Hematopoietic multipotent progenitor cell treated with erythropoietin and hydrocortisone succinate and interleukin-3 and kit ligand, for 8 days (in vitro differentiated cells): ENCODE measurements at places on chromosomes 13 and 19.

DNA sequence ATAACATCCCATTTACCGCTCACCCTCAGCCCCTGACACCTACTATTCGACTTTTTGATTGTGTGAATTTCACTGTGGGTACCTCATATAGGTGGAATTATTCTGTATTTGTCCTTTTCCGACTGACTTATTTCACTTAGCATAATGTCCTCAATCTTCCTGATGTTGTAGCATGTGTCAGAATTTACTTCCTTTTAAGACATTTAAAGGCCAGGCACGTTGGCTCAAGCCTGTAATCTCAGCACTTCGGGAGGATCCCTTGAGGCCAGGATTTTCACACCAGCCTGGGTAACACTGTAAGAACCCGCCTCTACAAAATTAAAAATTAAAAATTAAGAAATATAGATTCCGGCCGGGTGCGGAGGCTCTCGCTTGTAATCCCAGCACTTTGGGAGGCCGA, 13.0 kb downstream of the ZNF490 start:
- no peak for DNase-seq

GRCh38 chr19:47241919-47242577, 11.0 kb upstream of the BBC3 start:
- peak; percentile 22 for DNase-seq

DNA sequence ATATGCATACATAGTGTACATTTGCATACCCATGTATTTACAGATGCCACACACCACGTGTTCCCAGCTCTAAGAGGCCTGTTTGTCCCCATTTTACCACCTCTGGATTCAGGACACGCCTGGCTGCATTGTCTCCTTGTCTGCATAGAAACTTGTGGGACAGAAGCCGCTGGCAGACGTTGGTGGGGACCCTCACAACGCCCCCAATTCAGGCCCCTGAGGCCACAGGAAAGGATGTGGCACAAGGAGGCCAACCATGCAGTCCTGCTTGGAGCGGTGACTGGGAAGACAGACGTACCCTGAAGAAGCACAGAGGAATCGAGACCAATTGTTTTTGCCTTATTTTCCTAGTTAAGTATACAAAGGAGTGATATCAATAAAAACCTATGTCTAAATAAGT, 96.1 kb downstream of the ANKRD10 start:
- no peak for DNase-seq

DNA sequence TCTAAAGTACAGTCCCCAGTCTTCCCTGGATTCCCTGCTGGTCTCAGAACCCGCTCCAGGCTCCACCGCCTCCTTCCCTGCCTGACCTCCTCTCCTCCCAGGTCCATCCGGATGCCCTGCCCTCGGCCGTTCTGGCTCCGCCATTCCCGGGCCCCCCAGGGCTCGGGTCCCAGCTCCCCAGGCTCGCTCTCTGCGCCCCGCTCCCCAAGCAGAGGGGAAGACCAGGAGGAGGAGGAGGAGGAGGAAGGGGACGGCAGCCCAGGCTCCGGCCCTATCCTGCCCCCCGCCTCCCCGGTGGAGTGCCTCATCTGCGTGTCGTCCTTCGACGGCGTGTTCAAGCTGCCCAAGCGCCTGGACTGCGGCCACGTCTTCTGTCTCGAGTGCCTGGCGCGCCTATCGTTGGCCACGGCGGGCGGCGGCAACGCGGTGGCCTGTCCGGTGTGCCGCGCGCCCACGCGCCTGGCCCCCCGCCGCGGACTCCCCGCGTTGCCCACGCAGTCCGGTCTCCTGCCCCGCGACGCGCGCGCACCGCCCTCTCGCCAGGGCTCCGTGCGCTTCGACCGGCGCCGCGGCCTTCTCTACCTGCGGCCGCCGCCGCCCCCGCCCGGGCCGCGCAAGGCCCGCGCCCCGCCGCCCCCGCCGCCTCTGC, 647 bp downstream of the RNF225 start:
- DNase-seq = peak; percentile 30

GRCh38 chr13:49495783-49496762, at the start of gene PHF11:
Gene PHF11, plus strand, starts transcription at chr13:49495953. Its CDS starts 49 bp downstream, at chr13:49496002.
- peak; percentile 82 for DNase-seq

DNA sequence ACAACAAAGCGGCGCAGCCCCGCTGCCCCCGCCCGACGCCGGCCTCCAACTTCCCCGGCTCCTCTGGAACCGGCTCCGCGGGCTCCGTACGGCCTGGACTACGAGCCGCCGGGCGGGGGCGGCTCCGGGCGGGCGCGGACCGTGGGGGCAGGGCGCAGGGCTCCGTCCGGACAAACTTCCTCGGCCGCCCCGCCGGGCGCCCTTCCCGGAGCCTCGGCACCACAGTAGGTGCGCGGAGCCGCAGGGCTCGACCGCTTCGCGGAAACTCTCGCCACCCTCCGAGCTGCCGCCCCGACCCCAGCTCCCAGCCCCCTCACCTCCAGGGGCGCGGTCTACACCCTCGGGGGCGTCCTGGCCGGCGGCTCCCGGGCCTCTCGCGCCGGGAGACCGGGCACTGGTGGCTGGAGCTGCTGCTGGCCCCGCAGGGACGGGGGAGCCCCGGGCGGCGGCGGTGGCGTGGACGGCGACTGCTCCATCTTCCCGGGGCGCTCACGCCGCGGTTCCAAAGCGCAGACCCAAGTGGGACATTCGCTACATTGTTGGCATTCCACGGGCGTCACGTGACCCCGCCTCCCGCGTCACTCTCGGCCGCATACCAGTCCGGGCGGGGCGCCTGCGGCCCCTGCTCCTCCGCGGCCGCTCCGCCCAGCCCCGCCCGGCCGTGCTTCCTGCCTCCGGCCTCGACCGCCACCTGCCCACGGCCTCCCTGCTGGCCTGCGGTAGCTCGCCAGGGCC, at the start of gene LATS2:
LATS2 (minus strand) TSS at position 558 of the 735 bp plus-strand sequence. CDS start 15,560 bp downstream, outside the sequence.
- DNase-seq = peak; percentile 89

- peak; percentile 71 for DNase-seq
Measured at GRCh38 chr13:60329221-60329923, 67.6 kb upstream of the TDRD3 start.

DNA sequence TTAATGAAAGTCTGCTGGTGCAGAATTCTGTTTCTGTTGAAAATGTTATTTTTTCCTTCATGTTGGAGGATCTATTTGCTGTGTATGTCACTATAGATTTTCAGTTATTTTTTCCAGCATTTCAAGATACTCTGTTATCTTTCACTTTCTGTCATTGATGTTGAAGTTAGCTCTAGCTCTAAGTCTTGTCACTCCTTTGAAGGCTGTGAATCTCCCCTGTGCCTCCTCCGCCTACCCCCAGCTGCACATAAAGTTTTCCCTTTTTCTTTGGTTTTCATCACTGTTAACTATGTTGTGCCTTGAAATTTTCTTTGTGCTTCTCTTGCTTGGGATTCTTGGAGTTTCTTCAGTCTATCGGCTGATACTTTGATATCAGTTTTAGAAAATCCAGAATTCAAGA, 20.8 kb downstream of the URI1 start:
- no peak for DNase-seq

GRCh38 chr13:51154029-51154555, 43.0 kb upstream of the C13orf42 start:
- peak; percentile 18 for DNase-seq

- DNase-seq = no peak
Measured at GRCh38 chr13:107238262-107238981, 670.5 kb upstream of the ARGLU1 start.

GRCh38 chr13:20431080-20431479, 94.6 kb downstream of the CRYL1 start:
- no peak for DNase-seq

- DNase-seq = no peak
Measured at GRCh38 chr19:33501693-33502356, 19.8 kb downstream of the PEPD start.

- no peak for DNase-seq
Measured at GRCh38 chr19:49167857-49168409, 10.3 kb downstream of the TRPM4 start.

GRCh38 chr13:81089371-81090157, 748.6 kb upstream of the SPRY2 start:
- DNase-seq = no peak

GRCh38 chr19:19459707-19460251, 54.3 kb downstream of the GATAD2A start:
- DNase-seq = peak; percentile 55

GRCh38 chr13:27168086-27168485, 3.5 kb downstream of the USP12 start:
- DNase-seq = peak; percentile 80

DNA sequence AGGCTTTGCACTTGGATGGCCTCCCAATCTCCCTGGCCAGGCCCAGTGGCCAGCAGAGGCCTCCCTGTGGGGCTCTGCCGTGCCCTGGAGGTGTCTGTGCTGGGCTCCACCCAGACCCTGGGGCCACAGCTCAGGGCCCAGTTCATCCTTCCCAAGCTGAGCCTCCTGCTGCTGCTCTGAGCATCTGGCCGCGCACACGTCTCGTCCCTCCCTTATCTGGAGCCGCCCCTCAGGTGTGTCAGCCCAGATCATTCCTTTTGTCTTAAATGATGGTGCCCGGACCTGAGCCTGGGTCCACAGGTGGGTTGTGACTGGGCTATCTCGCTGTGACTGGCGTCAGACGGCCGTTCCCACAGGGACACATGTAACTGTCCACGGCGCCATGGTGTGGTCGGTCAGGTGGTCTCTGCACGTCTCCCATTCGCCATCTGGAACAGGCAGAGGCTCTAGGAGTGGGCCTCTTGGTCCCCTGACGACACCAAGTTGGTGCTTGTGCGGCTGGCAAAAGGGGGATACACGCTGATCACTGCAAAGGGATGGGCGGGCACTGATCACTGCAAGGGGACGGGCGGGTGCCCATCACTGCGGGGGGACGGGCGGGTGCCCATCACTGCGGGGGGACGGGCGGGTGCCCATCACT, 14.3 kb upstream of the ZNF554 start:
- no peak for DNase-seq
